ENCODE measurements at places on chromosomes 12 and 14.
A peak's percentile ranks its signal among the peaks of the same experiment; 100 is the strongest.

DNA sequence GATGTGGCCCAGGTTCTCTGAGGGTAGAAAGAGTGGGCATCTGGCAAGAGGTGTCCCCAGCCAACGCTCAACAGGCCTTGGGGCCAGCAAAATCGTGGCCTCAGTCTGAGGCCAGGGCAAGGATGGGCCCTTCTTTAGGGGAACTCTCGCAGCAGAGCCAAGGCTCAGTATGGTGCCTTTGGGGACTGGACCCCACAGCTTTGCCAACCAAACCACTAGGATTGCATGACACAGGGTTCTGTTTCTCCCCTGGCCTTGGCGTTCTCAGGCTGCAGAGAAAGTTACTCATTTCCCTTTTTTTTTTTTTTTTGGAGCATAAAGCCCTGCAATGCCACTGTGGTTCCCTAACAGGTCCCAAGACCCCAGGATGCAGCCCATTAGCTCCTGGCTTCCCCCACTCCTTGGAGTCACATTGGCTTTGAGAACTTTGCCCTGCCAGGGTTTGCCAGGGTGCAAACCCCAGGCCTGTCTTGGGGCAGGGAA, 100.6 kb downstream of the LGMN start:
- no peak for DNase-seq

DNA sequence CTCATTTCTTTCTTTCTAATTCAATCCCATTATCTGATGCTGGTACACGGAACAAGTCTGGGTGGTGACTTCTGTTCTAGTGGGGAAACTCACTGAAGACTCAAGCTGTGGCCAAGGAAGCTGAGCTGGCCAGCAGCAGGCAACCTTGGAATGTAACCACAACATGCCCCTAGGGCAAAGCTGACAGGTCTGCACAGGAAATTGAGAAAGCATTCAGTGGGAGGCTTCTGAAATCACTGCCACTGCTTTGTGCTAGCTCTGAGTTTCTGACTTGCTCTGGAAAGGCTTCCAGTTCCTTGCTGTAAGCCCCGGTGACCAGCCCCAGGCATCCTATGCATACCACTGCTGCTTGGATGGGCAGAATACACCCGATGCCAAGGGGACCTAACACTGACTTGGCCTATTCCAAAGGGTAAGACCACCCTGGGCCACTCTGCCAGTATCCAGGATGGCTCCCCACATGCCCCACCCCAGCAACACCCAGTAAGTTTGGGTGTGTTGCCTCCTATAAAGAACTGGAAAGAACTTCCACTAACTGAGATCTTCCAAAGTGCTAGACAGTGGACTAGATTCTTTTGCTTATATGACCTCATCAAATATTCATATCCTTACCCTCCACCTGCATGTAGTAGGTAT, 84.5 kb upstream of the CDKN3 start:
- no peak for DNase-seq

DNA sequence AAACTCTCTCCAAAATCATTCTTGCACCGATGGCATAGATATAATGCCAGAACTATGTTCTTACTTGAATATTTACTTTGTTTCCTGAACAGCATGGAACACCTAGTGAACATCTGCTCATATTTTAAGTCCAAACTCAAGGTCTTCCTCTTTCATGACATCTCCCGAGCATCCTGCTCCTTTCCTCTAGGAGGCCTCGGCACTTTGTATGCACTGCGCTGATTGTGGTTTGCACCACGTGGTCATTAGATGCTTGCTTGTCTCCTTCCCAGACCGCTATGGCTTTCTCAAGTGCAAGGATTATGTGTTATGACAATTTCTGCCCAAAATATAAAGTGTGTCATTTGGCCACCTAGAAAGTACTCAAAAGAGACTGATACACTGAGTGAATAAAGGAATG, 912.0 kb downstream of the GALC start:
- no peak for DNase-seq

DNA sequence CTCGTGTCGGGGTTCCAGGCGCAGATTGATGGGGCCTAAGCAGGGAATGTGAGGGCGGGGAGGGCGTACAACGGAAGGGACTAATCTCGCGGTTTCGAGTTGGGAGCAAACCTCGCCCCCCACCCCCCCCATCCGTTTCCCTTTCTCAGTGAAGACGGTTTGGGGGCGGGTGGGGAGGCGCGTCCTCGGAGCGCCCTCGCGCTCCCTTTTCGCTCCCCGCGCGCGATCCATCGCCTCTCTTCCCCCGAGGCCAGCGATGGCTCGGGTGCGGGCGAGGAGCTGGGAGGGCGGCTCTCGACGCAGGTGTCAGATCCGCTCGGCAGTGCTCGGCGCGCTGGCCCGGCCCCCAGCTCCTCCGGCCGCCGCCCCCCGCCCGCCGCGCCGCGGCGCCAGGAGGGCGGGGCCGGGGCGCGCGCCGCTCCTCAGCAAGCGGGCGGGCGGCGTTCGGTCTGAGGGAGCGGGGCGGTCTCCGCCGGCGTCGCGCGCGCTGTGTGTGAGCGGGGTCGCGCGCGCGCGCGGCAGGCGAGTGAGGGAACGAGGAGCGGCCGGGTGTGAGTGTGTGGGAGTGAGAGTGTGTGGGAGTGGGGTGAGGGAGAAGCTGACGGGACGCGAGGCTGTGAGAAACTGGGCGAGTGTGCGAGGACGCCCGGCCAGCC, at the start of gene RIMKLB:
RIMKLB (plus strand) TSS at position 516 of the 656 bp plus-strand sequence. CDS start 15,876 bp downstream, outside the sequence.
- DNase-seq: peak; percentile 56

DNA sequence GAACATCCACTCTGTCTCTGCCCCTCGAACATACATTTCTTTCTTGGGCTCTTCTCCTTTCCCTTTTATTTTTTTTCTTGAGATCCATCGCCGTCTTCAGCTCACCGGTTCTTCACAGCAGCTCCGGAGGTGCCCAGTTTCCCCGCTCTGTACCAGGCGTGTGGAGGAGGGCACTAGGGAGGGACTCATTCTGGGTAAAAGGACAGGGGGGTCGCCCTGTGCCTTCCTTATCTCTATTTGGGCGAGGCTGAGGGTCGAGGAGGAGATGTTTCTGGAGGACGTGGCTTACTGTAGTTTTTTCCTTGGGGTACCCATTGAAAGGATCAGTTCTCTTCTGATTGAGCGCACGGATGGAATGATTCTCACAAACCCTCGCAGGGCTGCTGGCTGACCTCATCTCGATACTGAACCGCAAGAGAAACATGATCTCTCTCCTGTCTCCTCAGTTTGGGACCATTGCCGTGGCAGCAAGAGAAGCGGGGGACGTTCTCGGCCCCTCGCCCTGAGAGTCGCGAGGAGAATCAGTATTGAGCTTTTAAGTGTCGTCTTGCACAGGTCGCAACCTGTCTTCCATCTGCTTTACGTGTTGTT, 386 bp downstream of the LIN52 start:
- peak; percentile 28 for DNase-seq

GRCh38 chr12:18139254-18139653, 49.3 kb upstream of the RERGL start:
- no peak for DNase-seq

- no peak for DNase-seq
Observed at GRCh38 chr12:54068418-54069070, 14.9 kb downstream of the HOXC4 start.
